Stimulated activated CD8-positive, alpha-beta memory T cell treated with anti-CD3 and anti-CD28 coated beads, Interleukin-7, amount 100 ng/mL, for 1 hour (primary cell): ENCODE measurements at places on chromosomes 11 and 22.

DNA sequence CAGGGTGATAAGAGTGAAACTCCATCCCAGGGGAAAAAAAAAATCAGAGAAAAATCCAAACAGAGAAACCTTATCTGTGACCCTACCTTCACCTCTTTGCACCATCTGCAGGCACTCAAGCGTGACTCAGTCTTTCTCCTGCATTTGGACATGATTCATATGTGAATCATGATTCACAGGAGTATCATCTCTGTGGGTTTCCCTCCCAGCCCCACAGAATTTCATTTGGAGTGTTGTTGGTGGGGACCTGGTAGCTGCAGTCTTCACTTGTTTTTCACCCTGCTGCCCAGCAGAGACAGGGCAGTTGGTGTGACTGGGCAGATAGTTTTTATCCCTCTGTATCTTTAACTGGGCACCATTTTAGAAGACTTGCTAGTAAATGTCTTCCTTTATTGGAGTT is 75.7 kb downstream of the DEPDC5 start:
- no peak for DNase-seq

DNA sequence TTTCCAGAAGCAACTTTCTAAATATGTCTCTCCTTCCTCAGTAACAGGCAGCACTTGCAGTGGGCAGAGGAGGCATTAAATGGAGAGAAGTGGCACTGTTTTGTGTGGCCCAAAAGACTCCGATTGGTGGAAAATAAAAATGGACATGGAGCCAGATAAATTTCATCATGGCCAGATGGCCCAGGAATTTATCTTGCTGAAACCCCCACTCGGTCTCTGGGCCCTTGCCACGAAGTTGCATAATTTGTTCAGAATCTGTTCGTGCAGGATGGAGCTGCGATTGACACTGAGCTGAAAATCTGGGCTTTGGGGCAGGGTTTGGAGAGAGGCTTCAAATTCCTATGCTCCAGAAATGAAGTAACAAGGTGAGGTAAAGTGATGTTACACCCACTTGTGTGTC is 65.5 kb downstream of the C11orf91 start:
- DNase-seq, result no peak

- DNase-seq, result peak; percentile 36
These were observed 859 bp upstream of the KRTAP5-5 start for GRCh38 chr11:1628506-1629325.

GRCh38 chr11:112453601-112454577 is 193.2 kb upstream of the PLET1 start:
- DNase-seq, result no peak

GRCh38 chr11:86627776-86628455 is 44.5 kb downstream of the ME3 start:
- no peak for DNase-seq
